B cell (primary cell): ENCODE measurements at places on chromosomes 6 and 20.
A peak's percentile ranks its signal among the peaks of the same experiment; 100 is the strongest.

DNA sequence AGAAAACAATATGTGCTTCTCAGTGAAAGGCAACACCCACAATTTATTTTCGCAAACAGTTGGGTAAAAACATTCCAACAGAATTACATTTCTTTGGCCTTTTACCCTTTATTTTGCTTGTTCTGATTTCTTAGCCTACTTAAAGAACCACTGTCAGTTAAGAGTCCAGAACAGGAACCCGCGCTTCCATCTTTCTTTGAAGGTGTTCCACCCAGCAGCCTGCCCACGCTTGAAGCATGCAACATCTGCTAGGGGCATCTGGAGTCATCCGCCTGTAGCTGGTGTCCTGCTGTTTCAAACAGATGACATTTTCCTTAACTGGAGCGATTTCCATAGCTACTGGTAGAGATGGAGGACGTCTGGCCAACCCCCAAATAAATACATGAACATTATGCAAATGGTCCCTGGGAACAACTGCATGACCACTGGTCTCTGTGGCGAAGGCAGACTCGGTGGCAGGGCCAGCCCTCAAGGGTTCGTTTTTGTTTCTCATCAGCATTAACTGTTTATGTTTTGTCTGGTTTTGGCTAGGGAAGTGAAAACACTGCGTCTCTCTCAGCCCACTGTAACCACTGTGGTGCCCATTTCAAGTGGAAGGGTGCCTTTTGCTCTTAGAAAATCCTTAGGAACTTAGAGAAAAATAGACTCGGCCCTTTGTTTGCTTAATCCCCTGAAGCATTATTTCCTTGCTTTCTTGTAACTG is 51.6 kb downstream of the LAMA4 start:
- no peak for DNase-seq

DNA sequence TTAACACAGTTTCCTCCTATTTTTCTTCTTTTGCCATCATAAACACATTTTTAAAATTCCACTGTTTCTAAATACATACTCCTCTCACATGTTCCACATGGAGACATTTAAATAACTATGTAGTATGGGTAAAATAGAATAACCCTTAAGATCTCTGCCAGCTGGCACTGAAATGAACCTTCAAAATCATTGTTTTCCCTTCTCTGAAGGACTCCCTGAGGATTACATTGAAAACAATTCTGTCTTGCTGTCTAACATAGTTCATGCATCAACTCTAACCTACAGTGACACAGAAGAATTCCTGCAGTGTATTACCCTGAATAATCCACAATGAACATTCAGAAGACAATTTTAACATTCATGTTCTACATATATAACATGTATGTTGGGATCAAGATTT is 1361.8 kb upstream of the CITED2 start:
- DNase-seq: no peak

DNA sequence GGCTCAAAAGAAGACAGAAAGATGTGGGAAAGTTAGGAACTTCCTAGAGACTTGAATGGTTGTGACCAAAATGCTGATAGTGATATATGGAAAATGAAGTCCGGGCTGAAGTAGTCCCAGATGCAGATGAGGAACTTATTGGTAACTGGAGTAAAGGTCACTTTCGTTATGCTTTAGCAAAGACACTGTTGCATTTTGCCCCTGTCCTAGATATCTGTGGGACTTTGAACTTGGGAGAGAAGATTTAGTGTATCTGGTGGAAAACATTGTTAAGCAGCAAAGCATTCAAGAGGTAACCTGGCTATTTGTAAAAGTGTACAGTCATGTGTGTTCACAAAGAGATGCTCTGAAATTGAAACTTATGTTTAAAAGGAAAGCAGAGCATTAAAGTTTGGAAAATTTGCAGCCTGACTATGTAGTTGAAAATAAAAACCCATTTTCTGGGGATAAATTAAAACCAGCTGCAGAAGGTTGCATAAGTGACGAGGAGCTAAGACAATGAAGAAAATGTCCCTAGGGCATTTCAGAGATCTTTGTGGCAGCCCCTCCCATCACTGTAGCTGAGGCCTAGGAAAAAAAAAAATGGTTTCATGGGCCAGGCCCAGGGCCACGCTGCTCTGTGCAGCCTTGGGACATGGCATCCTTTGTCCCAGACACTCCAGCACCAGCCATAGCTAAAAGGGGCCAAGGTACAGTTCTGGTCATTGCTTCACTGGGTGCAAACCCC is 1692.2 kb downstream of the HACE1 start:
- DNase-seq: no peak

GRCh38 chr6:1825277-1825676 is 215.6 kb downstream of the FOXC1 start:
- DNase-seq: peak; percentile 24

DNA sequence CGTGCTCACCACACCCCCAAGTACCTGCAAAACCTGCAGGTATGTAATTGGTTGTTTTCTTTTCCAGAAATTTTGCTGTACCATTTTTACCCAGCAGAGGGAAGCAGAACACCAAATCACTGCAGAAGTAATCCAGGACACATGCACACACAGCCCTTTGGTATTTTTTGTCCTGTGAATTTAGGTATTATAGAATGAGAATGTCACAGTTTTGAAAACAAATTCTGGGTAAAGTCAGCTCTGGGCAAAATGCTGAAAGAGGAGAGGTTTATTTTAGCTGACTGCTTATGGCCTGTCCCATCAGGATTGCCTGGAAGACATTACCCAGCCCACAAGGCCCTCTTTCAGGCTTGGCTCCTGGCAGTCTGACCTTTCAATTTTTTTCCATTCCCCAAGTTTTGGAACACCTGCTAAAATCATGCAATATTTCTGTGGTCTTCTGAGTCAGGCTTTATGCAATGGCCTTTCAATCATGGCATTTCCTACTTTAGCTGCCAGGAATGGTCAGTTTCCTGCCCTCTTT is 3.5 kb upstream of the EFHC1 start:
- peak; percentile 82 for DNase-seq

GRCh38 chr6:158040051-158040803 is 58.6 kb downstream of the SYNJ2 start:
- DNase-seq: no peak

GRCh38 chr6:26660000-26660361 is 435 bp upstream of the ZNF322 start:
- DNase-seq: no peak

DNA sequence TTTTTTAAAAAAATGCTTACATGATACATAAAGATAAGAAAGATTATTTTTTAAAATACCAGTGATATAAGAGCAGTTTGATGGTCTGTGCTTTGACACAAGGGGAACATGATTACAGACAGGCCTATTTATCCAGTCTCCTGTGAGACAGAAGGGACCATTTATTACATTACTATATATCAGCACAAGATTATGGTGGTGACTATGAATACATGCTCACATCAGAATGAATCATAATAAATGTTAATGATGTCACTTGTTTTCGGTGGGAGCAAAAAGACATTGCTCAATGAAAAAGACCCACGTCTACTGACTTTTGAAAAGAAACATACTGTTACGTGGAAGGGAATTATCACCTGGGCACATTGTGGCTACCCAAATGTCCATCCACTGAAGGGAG is 455.1 kb downstream of the CDC5L start:
- DNase-seq: no peak

DNA sequence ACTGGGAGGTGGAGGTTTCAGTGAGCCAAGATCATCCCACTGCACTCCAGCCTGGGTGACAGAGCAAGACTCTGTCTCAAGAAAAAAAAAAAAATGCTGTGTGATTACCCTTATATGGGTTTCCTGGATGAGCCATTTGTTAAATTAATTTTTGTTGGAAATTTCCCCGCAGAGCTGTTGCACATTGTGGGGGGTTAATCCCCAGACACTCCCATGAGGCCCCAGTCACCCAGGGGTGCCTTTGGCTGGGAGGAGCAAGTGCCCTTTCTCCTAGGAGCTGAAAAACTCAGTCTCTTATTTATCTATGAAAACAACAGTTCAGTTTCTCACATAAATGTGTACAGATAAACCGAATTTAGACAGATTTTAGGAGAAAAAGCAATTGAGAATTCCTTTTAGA is 4.7 kb upstream of the DEFB132 start:
- no peak for DNase-seq

DNA sequence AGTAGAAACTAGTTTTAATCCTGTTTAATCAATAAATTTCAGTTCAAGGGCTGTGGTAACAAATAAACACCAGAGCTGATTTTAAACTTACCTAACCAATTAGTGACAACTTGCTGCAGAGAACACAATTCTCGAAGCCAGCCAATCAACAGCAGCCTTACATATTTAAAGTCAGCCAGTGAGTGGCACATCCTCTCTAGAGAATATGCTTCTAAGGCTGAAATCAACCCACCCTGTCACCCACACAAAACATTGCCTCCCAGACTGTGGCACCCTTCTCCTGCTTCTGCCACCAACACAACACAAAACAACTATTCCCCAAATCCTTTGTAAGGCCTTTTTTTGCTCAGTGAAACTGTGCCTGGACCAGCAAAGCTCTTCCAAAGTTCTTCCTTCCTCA is 306.0 kb downstream of the EYA4 start:
- no peak for DNase-seq

GRCh38 chr6:150613269-150613668 is 13.6 kb downstream of the PLEKHG1 start:
- no peak for DNase-seq
